ENCODE measurements at places on chromosomes 4 and X.

DNA sequence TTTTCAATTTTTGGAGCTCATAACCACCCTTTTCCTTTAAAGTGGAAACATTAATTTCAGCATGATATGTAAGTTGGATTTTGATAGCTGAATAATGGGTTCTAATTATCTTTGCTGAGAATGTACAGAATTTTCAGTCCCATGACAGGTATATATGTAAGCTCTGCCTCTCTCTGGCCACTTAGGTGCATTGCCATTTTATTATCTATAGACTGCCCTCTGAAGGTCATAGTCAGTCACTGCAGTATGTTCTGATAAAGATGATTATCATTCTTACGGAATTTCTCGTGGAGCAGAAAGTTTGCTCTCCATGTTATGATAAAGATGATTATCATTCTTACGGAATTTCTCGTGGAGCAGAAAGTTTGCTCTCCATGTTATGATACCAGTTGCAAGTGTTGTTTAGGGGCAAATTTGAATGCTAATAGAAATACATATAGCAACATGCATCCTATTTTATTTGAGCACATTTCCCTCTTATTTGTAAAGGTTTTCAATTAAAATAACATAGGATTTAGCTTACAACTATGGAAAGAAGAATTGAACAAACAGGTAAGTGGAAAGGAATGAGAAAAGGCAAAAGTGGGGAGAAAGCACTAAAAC is 10.4 kb downstream of the AFP start:
- peak; percentile 83 for DNase-seq

DNA sequence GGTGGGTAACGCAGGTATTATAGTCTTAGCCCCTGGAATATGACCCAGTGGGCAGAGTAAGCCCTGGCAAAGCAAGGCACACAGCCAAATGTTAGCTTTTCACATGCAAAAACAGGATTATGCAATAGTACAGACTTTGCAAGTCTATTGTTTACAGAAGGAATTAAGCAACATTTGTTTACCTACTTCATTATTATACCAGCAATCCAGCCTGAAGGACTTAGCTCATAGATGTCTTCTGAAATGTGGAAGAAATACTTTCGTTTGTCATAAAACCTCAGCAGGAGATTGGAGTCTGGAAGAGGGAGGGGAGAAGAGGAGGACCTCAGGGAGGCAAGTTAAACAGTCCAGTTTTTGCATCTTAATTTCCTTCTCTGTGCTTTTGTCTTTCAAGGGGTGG is 226.7 kb upstream of the CENPE start:
- DNase-seq: peak; percentile 0

- peak; percentile 79 for DNase-seq
These were observed 689 bp upstream of the OGT start for GRCh38 chrX:71532078-71532752.

GRCh38 chr4:5691491-5692132 is 16.7 kb downstream of the EVC2 start:
- no peak for DNase-seq

DNA sequence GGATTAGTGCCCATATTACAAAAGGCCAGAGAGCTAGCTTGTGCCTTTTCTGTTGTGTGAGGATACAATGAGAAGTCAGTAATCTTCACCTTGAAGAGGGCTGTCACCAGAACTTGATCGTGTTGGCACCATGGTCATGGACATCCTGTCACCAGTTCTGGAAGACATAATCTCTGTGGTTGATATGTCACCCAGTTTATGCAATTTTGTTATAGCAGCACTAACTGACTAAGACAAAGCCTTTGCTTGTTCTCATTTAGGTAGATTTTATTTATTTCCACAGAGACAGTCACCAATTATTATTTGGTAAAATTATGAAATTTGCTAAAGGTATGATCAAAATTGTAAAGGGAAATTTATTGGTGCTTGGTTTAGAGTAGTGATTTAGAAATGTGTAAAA is 308.8 kb upstream of the CPXCR1 start:
- DNase-seq: no peak

GRCh38 chrX:129693354-129693753 is 38.6 kb upstream of the APLN start:
- no peak for DNase-seq

- DNase-seq: peak; percentile 76
These were observed 103.6 kb downstream of the ENOX2 start for GRCh38 chrX:130799393-130799792.

DNA sequence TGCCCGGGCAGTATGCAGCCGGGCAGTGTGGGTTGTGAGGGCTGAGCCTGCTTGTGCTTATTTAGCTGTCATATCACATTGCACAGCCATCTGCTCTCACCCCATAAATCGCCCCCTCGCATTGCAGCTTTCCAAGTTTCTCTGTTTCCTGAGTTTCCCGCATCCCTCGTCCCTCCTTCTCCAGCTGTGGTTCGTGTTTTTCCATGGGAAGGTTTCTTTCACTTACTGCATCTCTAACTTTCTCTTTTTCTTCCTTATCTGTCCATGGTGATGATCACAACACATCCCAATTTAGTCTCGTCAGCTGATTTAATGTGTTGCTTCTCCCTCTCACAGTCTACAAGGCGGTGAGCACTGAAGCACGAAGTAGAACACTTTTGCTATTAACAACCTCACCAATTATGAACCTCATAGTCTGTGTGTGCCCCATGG is 118.1 kb downstream of the ENPP6 start:
- DNase-seq: no peak

GRCh38 chrX:40088299-40088625 is 9.5 kb downstream of the BCOR start:
- no peak for DNase-seq

DNA sequence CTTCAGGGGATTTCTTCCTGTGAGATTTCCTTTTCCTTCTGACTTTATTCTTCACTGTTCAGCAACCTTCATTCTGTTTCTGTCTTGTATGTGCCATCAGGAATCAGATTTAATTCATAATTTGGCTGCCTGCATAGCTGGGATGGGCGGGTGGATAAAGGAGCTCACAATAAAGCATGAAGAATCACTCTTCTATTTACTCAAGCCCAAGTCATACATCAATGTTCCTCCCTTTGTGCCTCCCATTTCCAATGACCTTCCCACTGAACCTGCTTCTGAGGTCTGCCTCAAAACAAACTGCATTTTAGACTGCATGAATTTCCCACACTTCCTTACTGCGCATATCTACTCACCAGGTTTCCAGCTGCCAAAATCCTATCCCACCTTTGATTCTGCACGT is 14.0 kb downstream of the PDGFC start:
- DNase-seq: no peak

- peak; percentile 57 for DNase-seq
These were observed 93.6 kb upstream of the CPEB2 start for GRCh38 chr4:14908635-14909034.

- no peak for DNase-seq
These were observed 92.5 kb upstream of the SLC34A2 start for GRCh38 chr4:25563071-25563564.

- DNase-seq: no peak
These were observed 106.9 kb downstream of the FAM53A start for GRCh38 chr4:1576961-1577821.

- DNase-seq: no peak
These were observed 49.6 kb upstream of the SPRY1 start for GRCh38 chr4:123346951-123347350.

- no peak for DNase-seq
These were observed 120.6 kb downstream of the REELD1 start for GRCh38 chr4:146334862-146335449.

GRCh38 chrX:13638021-13638420 is 14.9 kb upstream of the TCEANC start:
- DNase-seq: no peak

- DNase-seq: no peak
These were observed 4.9 kb upstream of the ZNF630 start for GRCh38 chrX:48076343-48076742.

GRCh38 chrX:88202149-88202548 is 544.9 kb upstream of the CPXCR1 start:
- no peak for DNase-seq

GRCh38 chrX:40720339-40720738 is 15.0 kb downstream of the MED14 start:
- DNase-seq: no peak

GRCh38 chr4:71487344-71487920 is 148.6 kb downstream of the SLC4A4 start:
- DNase-seq: no peak

DNA sequence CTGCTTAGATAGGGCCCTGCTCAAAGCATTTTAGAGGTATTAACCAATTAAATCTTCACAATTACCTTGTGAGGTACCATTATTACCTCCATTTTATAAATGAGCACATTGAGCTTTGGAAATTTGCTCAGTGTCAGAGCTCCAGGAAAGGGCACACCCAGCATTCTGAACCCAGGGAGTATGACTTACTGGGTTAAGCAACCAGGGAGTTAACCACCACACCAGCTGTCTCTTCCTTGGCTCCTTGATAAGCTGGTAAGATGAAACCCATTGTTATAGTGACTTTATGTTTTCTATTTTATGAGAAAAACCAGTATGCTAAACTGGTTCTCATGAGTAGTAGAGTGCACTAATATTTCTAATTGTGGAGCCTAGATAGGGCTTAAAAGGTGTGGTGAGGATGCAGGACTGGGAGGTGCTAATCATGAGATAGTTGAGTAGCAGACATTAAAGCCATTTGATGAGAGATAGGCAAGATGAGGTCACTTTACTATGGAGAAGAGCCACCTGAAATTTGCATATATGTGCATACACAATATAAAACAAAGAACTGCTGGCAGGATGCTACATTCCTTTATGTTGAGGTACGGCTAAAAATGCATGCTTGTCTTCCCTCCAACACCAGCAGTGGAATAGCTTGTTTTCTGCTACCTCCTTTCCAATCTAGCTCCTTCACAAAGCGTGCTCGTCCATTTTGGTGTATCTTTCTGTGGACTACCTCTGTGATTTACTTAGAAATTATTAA is 556.1 kb downstream of the SPRY1 start:
- no peak for DNase-seq

GRCh38 chr4:111027526-111027925 is 404.6 kb upstream of the PITX2 start:
- DNase-seq: peak; percentile 72

GRCh38 chr4:183403486-183403885 is 41.0 kb upstream of the CDKN2AIP start:
- DNase-seq: no peak

DNA sequence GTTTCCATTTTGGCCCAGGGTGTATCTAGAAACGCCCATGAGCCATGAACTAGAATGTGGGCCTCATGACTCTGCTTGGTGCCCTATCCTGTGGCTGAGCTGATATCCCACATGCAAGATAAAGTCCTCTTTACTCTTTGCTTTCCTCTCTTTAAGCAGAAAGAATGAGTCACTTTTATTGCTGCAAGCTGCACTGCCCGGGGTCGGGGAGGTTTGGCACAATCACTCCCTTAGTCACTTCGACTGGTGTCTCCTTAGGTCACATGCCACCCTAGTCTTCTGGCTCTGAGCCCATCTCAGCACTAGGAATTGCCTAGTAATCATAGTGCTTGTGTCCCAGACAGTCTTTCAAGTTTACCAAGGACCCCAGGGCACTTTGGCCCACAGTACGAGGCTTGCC is 75.1 kb upstream of the CXorf66 start:
- peak; percentile 79 for DNase-seq

DNA sequence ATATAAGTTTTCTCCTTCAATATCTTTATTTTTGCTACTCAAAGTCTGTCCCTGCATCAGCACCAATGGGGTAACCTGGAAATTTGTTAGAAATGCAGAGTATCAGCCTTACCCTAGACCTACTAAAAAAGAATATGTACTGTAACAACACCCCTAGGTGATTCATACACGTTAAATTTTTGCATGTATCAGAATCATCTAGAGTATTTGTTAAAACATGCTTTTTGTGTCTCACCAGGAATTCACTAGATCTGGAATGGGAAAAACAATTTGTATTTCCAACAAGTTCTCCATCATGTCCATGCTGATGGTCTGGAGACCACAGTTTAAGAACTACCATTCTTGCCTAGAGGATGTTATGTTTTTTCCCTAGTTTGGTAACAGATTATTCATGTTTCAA is 196.0 kb upstream of the EDNRA start:
- DNase-seq: no peak

DNA sequence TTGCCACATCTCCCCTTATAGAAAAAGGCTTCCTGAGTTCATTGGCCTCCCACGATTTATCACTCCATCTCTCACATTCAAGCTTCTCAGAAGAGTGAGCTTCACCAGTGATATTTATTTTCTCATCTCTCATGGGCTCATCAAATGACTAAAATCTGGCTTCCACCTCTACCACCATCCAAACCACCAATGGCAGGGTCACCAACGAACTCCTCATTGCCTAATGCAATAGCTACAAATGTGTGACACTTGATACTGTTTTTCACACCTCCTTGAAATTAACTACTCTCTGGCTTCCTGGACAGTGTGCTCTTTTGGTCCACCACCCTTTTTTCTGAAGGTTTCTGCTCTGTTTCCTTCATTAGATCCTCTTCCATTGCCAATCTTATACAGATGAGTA is 129.0 kb downstream of the SH2D1A start:
- DNase-seq: no peak

GRCh38 chr4:17578482-17578891 is 1.5 kb downstream of the LAP3 start:
- peak; percentile 21 for DNase-seq

- DNase-seq: no peak
These were observed 70.5 kb upstream of the CBLL2 start for GRCh38 chrX:22202251-22202650.

DNA sequence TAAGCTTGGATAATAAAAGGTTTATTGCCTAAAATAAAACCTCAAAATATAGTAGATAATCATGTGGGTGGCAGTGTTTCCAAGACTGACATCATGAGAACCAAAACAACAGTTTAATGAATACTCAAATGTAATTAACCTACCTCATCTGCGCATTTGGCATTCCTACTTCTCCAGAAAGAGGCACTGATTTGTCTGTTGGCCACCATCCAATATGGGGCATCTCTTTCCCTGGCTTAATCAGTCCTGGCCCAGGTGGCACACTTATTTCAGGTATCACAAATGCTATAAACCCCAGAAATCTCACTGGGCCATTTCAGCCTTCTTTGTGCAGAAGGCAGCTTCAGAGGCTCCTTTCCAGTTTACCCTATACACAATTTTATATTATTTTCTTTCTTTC is 192.2 kb downstream of the COMMD8 start:
- no peak for DNase-seq

- DNase-seq: no peak
These were observed 103.7 kb upstream of the KLF3 start for GRCh38 chr4:38560340-38560739.

DNA sequence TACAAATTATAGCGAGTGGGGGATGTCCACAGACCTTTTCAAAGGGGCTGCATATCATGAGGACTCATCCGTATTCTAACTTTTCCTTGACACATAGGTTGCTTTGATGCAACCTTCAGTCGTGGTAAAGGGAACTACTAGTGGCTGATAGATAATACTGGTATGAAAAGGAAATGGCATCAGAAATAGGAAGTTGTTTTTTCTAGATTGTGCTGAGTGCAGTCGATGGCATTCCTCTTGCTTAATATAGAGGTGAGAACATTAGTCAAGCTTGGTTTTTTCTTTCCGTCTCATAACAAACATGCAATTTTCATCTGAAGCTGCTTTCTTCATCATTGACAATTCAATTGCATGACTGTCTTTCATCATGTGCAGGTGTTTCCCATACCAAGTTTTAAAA is 16.6 kb downstream of the ENPEP start:
- no peak for DNase-seq

- peak; percentile 6 for DNase-seq
These were observed 61.6 kb upstream of the NAP1L5 start for GRCh38 chr4:88759039-88759894.

GRCh38 chr4:20408611-20409010 is 156.9 kb downstream of the SLIT2 start:
- DNase-seq: no peak

- no peak for DNase-seq
These were observed 78.9 kb upstream of the FMR1 start for GRCh38 chrX:147832707-147833348.

GRCh38 chr4:139843641-139844040 is 178.0 kb downstream of the MGST2 start:
- DNase-seq: no peak

Data from ELR (cell line).